ENCODE measurements at places on chromosomes 4 and X.

- peak; percentile 45 for DNase-seq
Measured at GRCh38 chrX:150363561-150364346, 637 bp downstream of the MAMLD1 start.

- DNase-seq, result no peak
Measured at GRCh38 chr4:75786526-75786925, 62.1 kb downstream of the USO1 start.

- no peak for DNase-seq
Measured at GRCh38 chr4:134695433-134695832, 493.8 kb upstream of the PABPC4L start.

DNA sequence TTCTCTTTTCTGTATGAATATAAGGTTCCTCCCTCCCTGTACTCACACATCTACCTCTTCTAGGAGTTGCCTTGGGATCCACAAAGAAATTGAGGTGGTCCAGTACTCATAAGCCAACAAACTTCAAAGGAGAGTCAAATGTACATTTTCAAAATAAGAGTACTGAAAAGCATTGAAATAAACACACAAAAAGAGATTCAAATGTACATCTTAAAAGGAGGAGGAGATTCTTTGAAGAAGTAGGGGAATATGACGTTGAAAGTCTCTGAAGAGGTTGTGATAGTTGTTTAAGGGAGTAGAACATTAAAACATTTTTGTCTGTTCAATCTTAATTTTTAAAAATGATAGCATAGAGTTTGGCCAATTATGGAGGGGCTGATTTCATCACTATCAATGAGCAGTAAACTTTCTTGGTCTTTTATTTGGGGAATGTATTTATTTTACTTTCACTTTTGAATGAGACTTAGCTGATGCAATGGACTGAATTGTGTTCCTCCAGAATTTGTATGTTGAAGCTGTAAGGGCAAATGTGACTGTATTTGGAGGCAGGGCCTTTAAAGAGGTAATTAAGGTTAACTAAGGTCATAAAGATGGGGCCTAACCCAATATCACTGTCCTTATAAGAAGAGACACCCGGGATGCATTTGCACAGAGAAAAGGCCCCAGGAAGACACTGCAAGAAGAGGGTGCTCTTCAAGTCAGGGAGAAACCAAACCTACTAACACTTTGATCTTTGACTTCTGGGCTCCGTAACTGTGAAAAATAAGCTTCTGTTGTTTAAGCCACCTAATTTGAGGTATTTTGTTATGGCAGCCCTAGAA lies 226.3 kb upstream of the PGRMC2 start:
- DNase-seq, result peak; percentile 45

GRCh38 chr4:40323866-40324265 lies 11.3 kb upstream of the CHRNA9 start:
- no peak for DNase-seq

- no peak for DNase-seq
Measured at GRCh38 chrX:152866386-152866785, 31.5 kb upstream of the ZNF185 start.

- DNase-seq, result peak; percentile 59
Measured at GRCh38 chr4:105461221-105461620, 12.6 kb downstream of the PPA2 start.
